ENCODE measurements at places on chromosomes 6 and 20.

DNA sequence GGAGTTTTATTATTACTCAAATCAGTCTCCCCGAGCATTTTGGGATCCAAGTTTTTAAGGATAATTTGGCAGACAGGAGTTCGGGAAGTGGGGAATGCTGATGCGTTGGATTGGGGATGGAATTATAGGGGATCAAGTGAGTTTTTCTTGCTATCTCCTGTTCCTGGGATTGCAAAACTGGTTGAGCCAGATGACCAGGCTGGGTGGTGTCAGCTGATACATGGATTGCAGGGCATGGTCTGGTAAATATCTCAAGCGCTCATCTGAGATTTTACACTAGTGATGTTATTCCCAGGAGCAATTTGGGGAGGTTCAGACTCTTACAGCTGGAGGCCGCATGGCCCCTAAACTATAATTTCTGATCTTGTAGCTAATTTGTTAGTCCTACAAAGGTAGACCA, 54.7 kb downstream of the ENPP1 start:
- DNase-seq = no peak

DNA sequence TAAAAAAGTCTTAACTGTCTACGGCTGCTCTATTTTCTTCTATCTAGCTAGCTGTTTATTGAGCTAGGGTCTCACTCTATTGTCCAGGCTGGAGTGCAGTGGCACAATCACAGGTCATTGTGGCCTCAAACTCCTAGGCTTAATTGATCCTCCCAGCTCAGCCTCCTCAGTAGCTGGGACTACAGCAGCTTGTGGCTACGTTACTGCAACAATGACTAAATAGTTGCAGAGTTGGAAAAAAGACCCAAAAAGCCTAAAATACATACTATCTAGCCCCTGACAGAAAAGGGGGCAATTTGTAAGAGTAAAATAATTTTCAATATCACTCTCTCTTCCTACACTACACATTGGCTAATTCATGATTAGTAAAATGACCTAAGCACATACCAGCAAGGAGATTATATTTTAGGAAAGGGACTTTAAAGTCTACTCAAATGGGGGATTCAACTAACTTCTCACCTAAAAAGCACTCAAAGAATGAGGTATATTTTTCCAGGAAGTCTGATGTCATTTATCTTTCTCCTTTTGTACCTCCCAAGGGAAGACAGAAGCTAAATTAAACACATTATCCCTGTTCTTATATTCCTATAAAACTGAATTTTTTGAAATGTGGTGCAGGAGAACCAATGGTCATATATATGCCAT, 82.8 kb downstream of the ZMYND8 start:
- DNase-seq = no peak

DNA sequence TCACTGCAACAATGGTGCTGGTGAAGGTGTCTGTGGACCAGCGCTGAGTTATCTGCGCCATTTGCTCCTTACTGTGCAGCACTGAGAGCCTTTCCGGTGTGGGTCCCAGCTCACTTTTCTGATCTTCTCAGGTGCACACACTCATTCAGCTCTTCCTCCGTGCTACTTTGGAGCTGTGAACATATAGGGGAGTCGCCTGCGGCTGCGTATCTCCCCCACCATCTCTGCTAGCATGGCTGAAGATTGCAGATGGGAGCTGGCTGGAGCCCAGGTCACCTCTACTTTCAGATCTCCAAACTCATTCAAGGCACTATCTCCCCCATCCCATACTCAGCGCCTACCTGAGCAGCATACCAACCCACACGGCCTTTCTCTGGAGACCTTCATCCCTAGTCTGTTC, 96.9 kb downstream of the DHX35 start:
- no peak for DNase-seq

DNA sequence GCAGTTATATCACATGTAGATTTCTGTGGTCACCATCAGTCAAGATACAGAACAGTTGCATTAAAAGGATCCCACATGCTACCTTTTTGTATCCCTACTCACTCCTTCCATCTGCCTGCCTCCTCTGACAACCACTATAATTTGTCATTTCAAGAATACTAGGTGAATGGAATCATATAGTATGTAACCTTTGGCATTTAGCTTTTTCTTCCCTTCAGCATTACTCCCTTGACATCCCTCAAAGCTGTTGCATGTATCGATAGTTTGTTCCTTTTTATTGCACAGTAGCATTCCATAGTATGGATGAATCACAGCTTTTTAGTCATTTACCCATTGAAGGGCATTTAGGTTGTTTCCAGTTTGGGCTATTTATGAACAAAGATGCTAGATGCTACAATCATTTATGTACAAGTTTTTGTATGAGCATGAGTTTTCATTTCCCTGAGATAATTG, 26.1 kb downstream of the NCOA7 start:
- no peak for DNase-seq

GRCh38 chr6:106069478-106069877, 16.7 kb upstream of the PRDM1 start:
- DNase-seq = peak; percentile 61

GRCh38 chr6:42025066-42025844, 25.1 kb upstream of the TAF8 start:
- DNase-seq = no peak

DNA sequence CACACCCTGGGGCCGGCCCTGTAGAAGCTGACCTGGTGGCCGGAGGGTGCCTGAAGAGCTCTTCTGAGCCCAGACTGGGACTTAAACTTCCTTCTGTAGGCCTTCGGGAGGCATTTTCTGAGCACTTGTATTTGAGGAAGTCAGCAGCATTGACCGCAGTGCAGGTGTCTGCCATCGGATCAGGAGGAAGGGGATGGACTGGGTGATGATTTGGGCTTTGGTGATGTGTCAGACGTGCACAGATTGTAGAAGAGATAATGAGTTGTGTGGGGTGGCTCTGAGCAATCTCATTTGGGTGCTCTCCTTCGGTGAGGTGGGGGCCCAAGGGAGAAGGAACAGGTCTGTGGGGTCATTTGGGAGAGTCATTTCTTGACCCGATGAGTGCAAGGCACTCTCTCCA, 150.9 kb downstream of the ARID1B start:
- DNase-seq = no peak

- no peak for DNase-seq
Observed at GRCh38 chr6:11213422-11214021, 18.9 kb downstream of the NEDD9 start.

DNA sequence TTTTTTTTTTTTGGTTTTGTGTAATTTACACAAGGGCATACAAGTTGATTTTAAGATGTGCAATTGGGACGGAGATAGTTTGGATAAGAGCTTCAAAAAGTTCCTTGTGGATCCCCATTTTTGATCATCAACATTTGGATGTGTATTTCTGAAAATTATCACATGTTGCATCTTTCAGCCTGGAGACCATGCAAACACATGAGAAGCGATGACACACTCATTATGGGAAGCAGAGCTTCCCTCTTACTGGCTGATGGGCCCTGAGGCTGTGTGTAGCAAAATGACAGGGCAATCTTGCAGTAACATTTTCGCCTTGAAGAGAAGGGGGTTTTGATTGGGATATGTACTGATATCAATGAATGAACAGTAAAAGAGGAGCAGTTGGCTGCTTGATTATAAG, 22.0 kb upstream of the RIPK1 start:
- no peak for DNase-seq
